Memory B cell (primary cell): ENCODE measurements at places on chromosomes 5 and 9.

GRCh38 chr5:180603076-180603594 lies 11.8 kb upstream of the SCGB3A1 start:
- DNase-seq, result no peak

GRCh38 chr9:90547896-90548295 lies 94.7 kb downstream of the DIRAS2 start:
- no peak for DNase-seq

DNA sequence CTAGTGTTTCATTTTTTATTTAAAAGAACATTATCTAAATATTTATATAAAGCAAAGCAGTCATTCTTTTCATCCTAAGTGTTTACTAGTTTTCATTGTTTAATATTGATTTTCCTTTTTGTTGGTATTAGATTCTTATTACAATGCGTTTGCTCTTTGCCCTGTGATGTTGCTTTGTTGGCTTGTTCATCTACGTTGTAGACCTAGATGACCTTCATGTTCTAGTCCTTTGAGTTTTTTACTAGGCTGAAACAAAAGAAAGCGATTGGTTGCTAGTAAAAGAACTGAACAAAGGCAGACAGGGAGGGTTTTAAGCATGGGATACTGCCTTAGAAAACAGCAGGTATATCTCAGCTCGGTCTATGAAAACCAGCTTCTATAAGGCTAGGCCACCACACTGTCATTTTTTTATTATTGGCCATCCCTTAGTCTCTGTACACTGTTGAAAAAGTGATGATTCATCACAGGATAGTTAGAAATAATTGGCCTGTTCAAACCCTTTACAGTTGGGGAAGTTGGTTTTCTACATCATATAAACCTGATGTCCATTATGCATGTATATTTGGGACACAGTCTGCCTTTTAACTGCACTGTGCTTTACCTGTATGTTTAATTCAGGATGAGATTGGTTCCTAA lies 119.0 kb downstream of the ZCCHC7 start:
- DNase-seq, result no peak

DNA sequence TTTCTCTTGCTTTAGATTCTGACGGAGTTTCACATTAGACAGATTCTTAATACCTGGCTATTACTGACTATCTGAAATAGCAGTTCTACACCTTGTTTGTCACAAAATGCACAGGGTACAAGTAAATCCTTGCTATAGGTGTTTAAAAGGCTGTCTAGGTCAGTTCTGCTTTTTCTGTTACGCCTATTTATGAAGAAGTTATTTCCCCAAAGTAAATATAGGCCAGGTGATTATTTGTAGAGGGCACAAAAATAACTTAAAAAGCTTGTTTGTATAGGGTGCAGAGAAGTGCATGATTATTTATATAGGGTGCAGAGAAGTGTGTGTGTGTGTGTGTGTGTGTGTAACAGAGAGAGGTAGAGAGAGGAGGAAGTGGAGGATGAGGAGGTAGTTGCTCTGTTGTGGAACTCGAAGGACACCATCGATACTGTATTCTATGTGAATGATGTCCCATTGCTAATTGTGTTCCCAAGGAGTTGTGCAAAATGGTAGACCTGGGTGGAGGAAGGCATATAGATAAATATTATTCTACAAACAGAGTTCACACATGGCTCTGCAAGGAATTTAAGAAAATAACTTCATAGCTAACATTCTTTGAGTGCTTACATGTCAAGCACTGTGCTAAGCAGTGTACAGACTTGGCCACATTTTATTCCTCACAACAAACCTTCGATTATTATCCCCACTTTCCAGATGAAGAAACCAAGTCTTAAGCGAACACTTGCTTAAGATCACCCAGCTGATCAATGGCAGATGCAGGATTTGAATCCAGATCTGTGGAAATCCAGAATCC lies 96.3 kb upstream of the EQTN start:
- DNase-seq, result no peak

DNA sequence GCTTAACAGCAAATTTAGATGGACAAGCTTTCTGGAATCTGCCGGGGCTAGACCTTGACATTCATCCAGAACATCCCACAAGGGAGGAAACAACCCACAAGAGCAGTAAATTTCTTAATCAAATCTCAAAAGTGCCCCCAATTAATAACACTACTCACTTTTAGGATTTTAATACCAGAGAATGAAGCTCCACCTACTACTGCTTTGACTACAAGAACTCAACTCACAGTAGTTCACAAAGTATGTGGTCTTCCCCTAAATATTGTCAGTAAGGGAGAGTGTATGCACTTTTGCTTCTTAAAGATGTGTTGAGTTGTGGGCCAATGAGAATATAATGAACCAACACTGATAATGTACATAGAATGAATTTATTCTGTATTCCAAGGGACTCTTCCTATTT lies 94.7 kb downstream of the EBF1 start:
- DNase-seq, result no peak

DNA sequence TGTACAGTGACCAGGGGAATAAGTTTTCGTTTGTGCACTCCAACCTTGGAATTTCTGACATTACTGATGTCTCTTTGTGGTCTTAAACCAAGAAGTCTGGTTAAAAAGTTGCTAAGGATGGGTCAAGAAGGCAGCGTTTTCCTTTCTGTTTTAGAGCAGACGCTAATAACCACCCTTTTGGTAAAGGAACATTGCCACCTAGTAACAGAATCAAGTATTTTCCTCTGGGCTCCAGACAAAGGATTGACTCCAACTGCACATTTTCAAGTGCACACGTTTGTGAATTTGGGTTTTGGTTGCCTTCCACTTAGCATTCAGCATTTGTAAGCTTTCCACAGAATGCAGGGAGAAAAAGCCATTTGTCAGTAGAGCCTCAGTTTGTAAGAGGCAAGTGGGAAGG lies 22.2 kb upstream of the CEP78 start:
- DNase-seq, result no peak

GRCh38 chr5:22593592-22593991 lies 259.6 kb downstream of the CDH12 start:
- DNase-seq, result no peak

DNA sequence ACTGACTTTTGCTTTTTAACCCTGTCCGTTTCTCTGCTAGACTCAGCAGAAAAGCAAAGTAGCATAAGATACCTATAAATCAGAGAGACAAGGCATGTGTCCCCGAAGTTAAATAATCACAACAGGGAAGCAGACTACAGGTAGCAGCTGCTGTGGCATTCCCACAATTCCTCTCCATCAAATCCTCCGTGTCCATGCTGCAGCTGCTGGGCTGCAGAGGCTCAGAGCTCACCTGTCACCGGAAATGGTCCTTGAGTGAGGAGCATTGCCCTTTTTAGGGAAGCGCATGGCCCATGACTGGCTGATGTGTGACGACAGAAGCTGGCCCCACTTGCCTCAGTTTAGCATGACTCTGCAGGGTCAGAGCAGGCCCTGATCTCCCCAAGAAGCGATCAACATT lies 125.0 kb downstream of the MSX2 start:
- no peak for DNase-seq

GRCh38 chr9:13364271-13365000 lies 84.9 kb upstream of the MPDZ start:
- DNase-seq, result no peak
